ENCODE measurements at places on chromosomes 1 and 21.
A peak's percentile ranks its signal among the peaks of the same experiment; 100 is the strongest.

DNA sequence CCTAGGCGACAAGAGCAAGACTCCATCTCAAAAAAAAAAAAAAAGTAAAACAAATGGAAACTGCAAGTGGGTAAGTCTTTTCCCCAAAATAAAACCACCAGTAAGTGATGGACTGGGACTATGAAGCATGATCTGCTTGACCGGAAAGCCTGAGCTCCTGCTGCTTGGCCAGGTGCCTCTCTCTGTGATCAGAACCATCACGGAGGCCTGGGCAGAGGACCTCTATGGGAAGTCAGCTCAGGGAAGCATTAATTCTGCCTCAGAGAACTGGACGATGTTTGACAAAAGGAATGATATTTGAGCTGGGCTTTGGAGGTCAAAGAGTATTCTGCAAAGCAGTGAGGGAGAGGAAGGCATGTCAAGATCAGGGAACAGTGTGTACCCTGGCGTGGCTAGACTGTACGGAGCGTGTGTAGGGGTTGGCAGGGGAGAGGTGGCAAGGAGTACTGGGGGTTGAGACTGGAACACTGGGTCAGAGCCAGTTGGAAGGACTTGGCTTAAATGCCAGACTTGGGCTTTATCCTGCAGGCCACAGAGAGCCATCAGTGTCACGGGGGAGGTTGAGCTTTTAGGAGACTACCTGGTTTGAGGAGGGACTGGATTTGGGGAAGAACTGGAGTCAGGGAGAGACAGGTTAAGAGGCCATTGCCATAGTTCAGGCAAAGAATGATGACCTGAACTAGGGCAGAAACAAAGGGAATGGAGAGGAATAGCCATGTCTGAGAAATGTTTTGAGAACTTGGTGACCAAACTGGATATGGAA, 16.4 kb downstream of the ATP1A2 start:
- no peak for DNase-seq

DNA sequence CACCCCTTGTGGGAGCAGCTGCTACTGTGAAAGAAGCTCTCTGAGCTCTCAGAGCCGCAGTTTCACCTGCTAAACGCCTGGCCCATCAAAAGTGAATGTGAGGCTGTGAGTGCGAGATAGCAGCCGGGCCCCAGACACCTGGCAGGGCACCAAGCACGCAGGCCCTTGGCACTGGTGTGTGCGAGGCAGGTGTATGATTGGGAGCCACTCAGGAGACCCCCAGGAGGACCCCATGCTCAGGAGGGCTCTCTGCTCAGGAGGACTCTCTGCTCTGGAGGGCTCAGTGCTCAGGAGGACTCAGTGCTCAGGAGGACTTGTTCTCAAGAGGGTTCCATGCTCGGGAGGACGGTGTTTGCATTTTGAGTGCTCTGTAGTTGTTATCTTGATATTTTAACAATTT, 14.3 kb upstream of the ADARB1 start:
- DNase-seq, result no peak

DNA sequence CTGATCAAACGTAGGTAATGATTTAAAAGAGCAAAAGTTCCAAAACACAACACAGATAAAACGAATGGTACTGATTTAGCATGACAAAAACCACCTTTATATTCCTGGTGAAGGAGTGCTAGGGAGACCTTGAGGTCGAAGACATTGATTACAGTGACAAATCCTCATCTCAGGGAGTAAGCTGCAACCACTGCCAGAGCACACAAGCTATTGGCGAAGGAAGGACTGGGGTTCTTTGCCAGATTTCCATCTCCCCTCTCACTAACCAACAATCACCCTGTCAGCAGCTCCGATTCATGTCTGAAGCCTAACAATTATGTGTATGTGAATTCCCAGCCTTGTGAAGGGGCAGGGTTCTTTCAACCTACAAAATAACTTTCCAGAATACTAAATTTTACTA, 40.2 kb upstream of the DMRTB1 start:
- DNase-seq, result no peak

- no peak for DNase-seq
These were observed 329.0 kb downstream of the OLFM3 start for GRCh38 chr1:101667761-101668160.

GRCh38 chr1:237482777-237483176, 407.9 kb downstream of the ZP4 start:
- DNase-seq, result no peak

- DNase-seq, result no peak
These were observed 48.5 kb upstream of the ZNF644 start for GRCh38 chr1:91070298-91070697.

GRCh38 chr1:217135987-217136894, 413.0 kb upstream of the ESRRG start:
- DNase-seq, result peak; percentile 27

GRCh38 chr1:39272027-39272797, 67.7 kb downstream of the MACF1 start:
- peak; percentile 77 for DNase-seq

DNA sequence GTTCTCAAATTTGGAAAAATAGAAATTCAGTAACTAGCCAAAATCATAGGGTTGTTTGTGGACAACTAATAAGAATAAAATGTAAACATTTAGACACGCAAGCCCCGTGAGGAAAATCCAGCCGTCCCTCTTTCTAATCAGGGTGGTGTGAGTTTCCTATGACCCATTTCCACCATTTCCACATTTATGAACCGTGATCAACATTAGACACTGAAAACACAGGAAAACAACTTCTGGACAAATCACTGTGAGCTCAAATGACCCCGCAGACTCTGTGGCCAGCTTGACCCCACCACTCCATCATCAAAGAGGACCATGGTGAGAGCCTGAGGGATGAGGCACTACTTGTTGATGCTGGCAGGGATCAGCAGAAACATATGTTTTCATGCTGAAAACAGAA, 101.0 kb downstream of the SIM2 start:
- DNase-seq, result no peak

GRCh38 chr1:5724847-5725246, 267.4 kb downstream of the NPHP4 start:
- no peak for DNase-seq

DNA sequence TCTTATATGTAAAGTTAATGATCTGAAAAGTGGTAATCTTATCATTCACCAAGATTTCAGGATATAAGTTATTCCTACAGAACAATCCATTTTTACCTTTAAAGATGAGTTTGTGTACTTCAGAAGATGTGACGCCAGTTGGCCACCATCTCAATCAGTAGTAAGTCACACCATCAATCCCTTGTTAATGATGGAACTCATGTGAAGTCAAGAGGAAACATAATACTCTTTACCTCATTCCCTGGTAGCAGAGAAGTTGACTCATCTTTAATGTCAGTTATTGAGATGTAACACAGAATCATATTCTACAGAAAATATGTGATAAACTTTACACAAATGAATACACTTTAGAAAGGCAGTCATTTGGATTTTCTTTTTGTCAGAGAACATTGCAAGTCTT, 38.2 kb downstream of the MRPL39 start:
- no peak for DNase-seq

GRCh38 chr1:55639526-55639925, 424.4 kb upstream of the USP24 start:
- no peak for DNase-seq

DNA sequence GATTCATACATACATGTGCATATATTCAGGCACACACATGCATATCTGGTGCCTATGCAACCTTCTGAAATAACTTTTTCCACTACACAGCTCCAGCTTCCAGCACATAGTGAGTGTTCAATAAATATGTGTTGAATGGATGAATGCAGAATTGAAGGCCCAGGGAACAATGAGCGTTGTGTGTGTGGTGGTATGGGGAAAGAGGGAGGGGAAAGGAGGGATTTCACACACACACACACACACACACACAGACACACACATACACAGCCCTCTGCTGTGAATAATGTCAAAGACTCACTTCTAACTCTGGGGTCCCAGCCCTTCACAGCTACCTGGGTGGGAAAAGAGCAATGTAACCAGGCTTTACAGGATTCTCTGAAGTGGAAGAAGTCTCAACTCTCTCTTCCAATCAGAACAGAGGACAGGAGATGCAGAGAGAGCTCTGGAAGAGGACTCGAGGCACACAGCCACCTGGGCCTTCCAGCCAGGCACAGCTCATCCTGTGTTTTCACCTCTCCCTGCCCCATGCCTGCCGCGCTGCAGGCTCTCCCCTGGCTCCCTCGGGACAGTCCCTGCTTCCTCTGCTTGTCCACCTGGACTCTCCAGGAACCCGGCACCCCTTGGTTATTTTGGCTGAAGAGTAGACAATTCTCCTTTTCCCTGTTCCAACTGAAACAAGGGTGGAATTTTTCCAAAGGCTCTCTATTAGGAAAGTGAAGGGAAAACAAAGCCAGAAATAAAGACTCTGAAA, 5.4 kb upstream of the IGSF8 start:
- no peak for DNase-seq

DNA sequence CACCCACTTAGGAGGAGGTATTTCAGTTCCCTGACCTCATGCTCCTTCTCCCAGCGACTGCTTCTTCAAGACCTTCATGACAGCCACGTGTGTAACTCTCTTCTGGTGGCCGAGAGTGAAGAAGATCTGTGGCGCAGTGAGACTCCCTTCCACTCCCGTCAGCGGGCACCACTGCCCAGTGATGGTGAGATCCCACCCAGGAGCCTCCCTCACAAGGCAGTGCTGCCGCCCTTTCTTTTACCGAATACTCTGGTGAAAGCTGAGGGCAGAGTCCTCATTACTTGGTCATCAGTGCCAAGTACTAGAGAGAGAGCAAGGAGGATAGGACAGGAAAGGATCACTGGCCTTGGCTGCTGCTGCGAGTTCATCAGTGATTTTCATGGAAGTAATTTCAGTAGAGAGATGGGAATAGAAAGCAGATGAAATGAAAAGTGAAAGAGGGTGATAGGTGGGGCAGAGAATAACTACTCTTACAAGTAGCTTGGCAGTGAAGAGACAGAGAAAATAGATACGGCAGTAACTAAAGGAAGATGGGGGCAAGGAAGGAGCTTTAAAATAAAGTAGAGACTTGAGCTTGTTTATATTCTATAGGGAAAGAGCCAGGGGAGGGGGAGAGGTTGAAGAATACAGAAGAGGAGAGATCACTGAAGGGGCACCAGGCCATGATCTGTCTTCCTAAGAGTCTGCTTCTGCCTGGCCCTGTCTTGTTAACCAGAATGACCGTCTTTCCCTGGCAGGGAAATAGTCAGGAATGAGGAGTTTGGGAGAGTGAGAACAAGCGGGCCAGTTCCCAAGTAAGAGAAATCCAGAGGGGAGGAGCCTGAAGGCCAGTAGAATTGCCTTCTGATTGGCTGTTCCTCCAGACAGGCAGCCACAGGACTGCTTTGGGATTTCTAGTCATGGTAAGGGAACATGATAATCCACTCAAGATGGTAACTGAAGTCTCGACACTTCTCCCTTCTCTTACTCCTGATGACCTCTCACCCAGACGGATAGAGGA, 18.3 kb downstream of the HYI start:
- DNase-seq, result no peak

- no peak for DNase-seq
These were observed 18.7 kb downstream of the PRAMEF1 start for GRCh38 chr1:12809933-12810332.

GRCh38 chr1:237507005-237507404, 383.7 kb downstream of the ZP4 start:
- DNase-seq, result no peak

DNA sequence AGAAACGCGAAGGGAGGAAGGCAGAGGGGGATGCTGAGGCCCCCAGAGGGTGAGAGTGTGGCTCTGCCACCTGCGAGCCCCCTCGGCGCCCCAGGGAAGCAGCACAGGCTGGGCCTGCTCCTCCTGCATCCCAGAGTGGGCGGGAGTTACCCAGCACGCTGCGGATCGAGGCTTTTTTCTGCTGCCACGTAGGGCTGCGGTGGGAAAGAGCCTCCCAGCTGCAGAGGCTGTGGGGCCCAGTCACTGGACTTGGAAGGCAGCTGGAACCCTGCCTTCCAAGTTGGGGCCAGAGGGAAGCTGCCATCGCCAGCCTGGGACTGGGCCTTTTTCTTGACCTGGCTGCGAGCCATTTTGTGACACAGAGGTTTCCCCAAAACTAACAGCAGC, 2.3 kb upstream of the GRIK3 start:
- DNase-seq, result no peak

DNA sequence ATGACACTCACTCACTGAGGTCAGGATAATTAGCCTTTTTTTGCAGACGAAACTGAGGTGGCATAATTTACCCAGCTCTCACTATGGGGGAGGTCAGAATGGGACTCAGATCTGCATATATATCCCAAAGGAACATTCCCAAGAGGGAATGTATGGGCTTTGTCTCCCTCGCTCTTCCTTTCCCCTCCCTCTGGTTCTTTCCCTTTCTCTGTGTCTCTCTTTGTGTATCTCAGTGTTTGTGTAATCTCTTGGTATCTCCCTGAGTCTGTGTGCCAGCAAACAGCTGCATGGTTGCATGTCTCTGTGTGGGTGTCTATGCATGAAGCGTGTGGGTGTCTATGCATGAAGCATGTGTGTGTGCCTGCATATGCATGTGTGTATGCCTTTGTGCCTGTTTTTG, 4.7 kb downstream of the TMEM39B start:
- no peak for DNase-seq

GRCh38 chr1:186463926-186464325, 3.0 kb upstream of the PDC start:
- DNase-seq, result no peak

DNA sequence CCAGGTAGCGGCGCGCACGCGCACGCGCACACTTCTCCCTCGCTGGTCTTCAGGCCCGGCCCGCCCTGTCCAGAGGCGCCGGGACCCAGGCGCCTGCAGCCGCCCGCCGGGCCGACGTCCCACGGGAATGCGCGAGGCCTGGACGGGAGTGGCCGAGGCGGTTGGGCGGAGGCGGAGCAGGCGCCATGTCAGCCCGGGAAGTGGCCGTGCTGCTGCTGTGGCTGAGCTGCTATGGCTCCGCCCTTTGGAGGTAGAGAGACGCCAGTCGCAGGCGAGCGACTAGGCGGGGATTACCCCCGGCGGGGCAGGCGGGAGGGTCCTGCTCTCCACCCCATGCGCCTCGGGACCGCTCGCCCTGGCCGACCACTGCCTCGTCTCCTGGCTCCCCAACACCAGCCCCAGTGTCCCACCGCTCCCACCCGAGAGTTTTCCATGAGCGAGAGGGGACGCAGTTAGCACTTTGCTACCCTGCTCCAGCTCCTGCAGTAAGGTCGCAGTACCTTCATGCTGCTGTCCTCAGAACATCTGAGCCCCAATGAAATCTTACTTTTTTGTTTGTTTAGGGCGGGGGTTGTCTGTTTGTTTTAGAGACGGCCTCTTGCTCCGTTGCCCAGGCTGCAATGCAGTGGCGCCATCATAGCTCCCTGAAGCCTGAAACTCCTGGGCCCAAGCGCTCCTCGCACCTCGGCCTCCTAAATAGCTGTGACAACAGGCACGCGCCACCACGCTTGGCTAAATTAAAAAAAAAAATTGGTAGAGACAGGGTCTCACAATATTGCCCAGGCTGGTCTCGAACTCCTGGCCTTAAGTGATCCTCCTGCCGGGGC, at the start of gene CATSPERE:
CATSPERE (plus strand) TSS at position 29 of the 827 bp plus-strand sequence; CDS start at position 186, 157 bp downstream.
- peak; percentile 98 for DNase-seq

- DNase-seq, result no peak
These were observed 4.5 kb downstream of the CHML start for GRCh38 chr1:241635556-241636152.
